ENCODE measurements at places on chromosomes 13 and 19.

GRCh38 chr19:7947939-7948338 is 4.5 kb upstream of the TIMM44 start:
- no peak overlapping the region for H3K4me3 ChIP-seq
- no peak for DNase-seq
- H3K36me3 ChIP-seq = no peaks in the 10 kb centered on the region
- H3K4me1 ChIP-seq = peaks cover 2% of the 10 kb centered on the region
- H3K27ac ChIP-seq = no peak overlapping the region

- no peaks in the 10 kb centered on the region for H3K36me3 ChIP-seq
- no peaks in the 10 kb centered on the region for H3K4me1 ChIP-seq
- no peak for DNase-seq
- no peak overlapping the region for H3K27ac ChIP-seq
- H3K27me3 ChIP-seq = no peaks in the 10 kb centered on the region
Observed at GRCh38 chr13:108006619-108007018, 208.7 kb downstream of the LIG4 start.

- no peak overlapping the region for H3K4me3 ChIP-seq
- no peak for DNase-seq
- H3K27me3 ChIP-seq = no peaks in the 10 kb centered on the region
- no peaks in the 10 kb centered on the region for H3K36me3 ChIP-seq
- H3K27ac ChIP-seq = no peak overlapping the region
Observed at GRCh38 chr19:35822579-35822978, 9.9 kb upstream of the PRODH2 start.

DNA sequence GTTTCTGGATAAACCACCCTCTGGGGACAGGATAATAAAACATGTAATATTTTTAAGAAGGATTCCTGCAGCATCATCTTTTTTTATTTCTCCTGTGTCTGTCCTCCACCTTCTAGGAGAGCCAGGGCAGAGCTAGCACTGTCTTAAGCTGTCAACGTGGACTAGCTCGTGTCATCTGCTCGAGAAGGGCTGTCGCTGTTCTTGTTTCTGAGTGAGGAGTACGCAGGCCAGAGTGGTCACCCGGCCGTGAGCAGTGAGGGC is 13.9 kb downstream of the CAPN12 start:
- no peak overlapping the region for H3K27ac ChIP-seq
- peaks cover 11% of the 10 kb centered on the region for H3K36me3 ChIP-seq
- H3K27me3 ChIP-seq = no peaks in the 10 kb centered on the region
- DNase-seq = no peak

DNA sequence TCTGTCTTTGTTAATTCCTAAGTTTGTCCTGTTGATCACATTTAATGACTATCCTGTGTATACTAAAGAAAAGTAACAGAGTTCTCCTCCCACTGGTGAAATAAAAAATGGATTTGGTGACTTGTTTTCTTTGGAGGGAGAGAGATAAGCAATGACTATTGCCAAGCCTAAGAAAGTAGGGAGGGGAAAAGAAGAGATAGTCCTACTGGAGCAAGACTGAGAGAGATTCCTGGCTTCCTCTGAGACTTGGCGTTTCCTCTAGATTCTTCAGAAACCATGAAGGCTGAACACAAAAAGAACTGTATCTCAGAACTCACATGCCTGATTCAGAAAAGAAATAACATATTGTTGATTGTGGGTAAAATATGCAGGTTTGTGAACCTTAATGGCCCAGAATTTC is 406.5 kb downstream of the FOXO1 start:
- DNase-seq = no peak
- no peak overlapping the region for H3K4me3 ChIP-seq
- H3K27ac ChIP-seq = no peak overlapping the region
- H3K27me3 ChIP-seq = no peaks in the 10 kb centered on the region
- H3K4me1 ChIP-seq = no peaks in the 10 kb centered on the region

DNA sequence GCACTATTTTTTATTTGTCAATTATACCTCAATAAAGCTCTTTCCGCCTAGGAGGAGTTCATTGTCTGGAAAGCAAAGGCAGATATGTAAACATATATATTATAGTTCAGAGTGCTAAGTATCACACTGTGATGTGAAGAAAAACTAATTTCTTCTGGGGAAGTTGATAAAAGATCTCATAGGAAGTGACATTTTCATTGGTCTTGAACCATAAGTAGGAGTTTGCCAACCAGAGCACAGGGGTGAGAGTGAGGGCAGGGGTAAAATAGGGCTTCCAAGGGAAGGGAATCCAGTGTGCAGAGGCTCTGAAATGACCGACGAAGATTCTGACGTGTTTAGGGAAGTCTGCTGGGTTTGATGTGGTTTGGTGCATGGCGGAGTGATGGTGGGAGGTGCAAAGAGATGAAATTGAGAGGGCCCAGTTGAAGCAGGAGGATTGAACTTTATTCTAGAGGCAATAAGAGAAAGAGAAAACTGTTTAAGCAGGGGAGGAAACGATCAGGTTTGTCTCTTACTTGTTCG is 780 bp upstream of the GTF2F2 start:
- H3K36me3 ChIP-seq = no peaks in the 10 kb centered on the region
- peak; percentile 84 for DNase-seq
- H3K4me1 ChIP-seq = peaks cover 28% of the 10 kb centered on the region
- peak overlapping the region; percentile 88 for H3K4me3 ChIP-seq

DNA sequence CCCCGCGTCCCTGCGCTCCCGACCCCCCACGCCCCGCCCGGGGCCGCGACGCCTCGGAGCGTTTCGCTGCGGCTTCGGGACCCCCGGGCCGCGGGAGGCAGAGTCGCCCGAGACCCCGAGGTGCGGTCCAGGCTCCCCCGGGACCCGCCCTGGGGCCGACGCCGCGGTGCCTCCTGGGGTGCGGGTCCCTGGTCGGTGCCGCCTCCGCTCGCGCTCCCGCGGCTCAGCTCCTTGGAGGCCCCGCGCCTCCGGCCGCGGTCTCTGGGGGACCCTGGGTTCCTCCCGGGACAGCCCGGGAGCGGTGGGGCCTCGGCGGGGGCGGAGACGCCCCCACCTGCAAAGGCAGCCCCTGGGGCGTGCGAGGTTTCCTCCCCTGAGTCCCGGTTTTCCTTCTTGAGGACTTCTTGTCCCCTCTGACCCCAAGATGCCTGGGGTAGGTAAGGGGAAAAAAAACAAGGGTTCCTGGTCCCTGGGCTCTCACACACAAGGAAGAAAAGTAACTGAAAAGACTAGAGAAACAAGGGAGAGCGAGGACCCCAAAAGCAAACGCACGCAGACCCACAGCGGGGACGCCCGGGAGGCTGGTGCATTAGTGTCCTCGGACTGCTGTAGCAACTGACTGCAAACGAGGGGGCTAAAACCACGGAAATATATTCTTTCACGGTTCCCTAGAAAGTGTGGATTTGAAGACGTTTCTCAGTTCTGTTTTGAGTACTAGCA is 740 bp downstream of the ZNF555 start:
- peaks cover 17% of the 10 kb centered on the region for H3K4me1 ChIP-seq
- H3K36me3 ChIP-seq = no peaks in the 10 kb centered on the region
- H3K27me3 ChIP-seq = no peaks in the 10 kb centered on the region

DNA sequence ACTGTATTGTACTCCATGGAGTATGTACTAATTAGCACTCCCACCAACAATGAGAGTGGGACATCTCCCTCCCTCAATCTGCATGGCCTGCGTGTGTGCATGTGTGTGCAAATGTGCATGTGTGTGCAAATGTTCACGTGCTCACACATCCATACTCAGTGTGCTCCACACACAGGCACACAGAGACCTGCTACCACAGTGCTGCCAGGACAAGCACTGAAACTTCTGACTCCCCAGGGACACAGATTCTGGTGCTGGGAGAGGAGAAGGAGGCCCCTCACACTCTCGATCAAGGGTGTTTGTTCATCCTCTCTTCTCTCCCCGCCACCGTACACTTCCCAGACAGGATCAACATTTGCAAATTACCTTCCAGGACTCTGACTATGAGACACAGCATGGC is 37.8 kb upstream of the ZNF507 start:
- H3K4me3 ChIP-seq = no peak overlapping the region
- H3K27ac ChIP-seq = no peak overlapping the region
- no peaks in the 10 kb centered on the region for H3K36me3 ChIP-seq
- no peaks in the 10 kb centered on the region for H3K27me3 ChIP-seq
- H3K4me1 ChIP-seq = no peaks in the 10 kb centered on the region

DNA sequence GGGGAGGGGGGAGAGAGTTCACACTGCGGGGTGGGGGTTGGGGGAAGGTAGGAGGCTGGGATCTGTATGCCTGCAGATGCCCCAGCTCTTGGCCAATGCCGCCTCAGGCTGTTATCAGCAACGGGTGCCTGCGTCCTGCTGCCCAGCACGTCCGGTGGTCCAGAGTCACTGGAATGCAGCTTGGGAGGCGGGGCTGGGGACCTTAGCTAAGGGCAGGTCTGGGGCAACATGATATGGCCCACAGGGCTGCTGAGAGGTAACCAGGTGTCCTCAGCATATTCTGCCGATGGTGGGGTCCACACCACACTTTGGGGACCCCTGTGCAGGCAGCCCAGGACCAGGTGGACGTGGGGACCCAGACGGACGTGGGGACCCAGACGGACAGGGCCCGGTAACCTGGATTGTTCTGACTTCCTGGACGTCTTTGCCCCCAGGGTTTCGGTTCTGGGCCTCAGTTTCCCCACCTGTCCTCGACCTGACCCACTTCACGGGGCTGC is 668 bp upstream of the ARHGAP45 start:
- H3K4me1 ChIP-seq = peaks cover 54% of the 10 kb centered on the region
- no peaks in the 10 kb centered on the region for H3K27me3 ChIP-seq
- DNase-seq = no peak
- H3K27ac ChIP-seq = peak overlapping the region; percentile 98
- no peak overlapping the region for H3K4me3 ChIP-seq
- H3K36me3 ChIP-seq = peaks cover 5% of the 10 kb centered on the region

GRCh38 chr13:111904701-111905608 is 162.0 kb upstream of the SOX1 start:
- no peak overlapping the region for H3K27ac ChIP-seq
- H3K4me1 ChIP-seq = no peaks in the 10 kb centered on the region
- H3K36me3 ChIP-seq = no peaks in the 10 kb centered on the region
- no peaks in the 10 kb centered on the region for H3K27me3 ChIP-seq
- H3K4me3 ChIP-seq = no peak overlapping the region

- no peak overlapping the region for H3K27ac ChIP-seq
- no peak overlapping the region for H3K4me3 ChIP-seq
- H3K36me3 ChIP-seq = no peaks in the 10 kb centered on the region
- H3K4me1 ChIP-seq = no peaks in the 10 kb centered on the region
Observed at GRCh38 chr13:61204025-61204424, 211.6 kb downstream of the PCDH20 start.

DNA sequence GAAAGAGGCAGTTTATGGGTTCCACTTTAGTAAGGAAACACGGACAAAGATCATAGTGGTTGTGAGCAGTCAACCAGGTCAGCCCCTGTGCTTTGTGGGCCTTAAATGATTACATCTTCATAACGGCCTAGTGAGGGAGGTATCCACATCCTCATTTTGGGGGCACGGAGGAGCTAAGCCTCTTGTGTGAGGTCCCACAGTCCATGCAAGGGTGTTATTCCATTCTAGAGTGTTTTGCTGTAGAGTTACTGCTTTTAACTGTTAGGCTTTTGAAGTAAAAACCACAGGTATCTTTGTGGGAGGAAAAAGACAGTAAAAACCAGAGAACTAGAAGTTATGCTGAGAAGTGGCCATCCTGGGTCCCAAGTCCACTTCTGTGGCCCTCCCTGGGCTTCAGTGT is 4.0 kb downstream of the NOP53 start:
- H3K36me3 ChIP-seq = peaks cover 62% of the 10 kb centered on the region
- DNase-seq = no peak
- no peak overlapping the region for H3K4me3 ChIP-seq
- H3K27ac ChIP-seq = no peak overlapping the region
- peaks cover 40% of the 10 kb centered on the region for H3K4me1 ChIP-seq

DNA sequence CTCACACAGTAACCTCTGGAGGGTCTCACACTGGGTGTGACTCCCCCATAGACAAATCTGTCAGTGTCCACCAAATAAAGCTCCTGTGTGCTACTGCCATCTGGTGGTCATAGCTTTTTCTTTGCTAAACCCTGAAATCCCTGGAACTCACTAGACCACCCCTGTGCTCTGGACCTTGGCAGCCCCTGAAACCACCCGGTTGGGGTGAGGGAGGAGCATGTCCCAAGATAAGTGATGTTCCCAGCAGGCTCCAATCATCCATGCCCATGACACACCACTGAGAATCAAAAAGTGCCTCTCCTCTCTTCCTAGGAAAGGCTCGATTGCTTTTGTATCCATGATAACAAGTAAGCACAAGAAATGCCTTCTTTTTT is 6.5 kb upstream of the HSD17B14 start:
- DNase-seq = peak; percentile 42
- no peaks in the 10 kb centered on the region for H3K4me1 ChIP-seq
- no peak overlapping the region for H3K4me3 ChIP-seq
- H3K27ac ChIP-seq = no peak overlapping the region
- no peaks in the 10 kb centered on the region for H3K36me3 ChIP-seq

- no peaks in the 10 kb centered on the region for H3K27me3 ChIP-seq
- no peaks in the 10 kb centered on the region for H3K36me3 ChIP-seq
- peaks cover 47% of the 10 kb centered on the region for H3K4me1 ChIP-seq
- DNase-seq = no peak
- H3K27ac ChIP-seq = no peak overlapping the region
Observed at GRCh38 chr13:97211300-97211699, 10.8 kb upstream of the MBNL2 start.

- H3K27ac ChIP-seq = no peak overlapping the region
- no peaks in the 10 kb centered on the region for H3K27me3 ChIP-seq
- no peak overlapping the region for H3K4me3 ChIP-seq
- no peaks in the 10 kb centered on the region for H3K4me1 ChIP-seq
- no peaks in the 10 kb centered on the region for H3K36me3 ChIP-seq
Observed at GRCh38 chr13:92745258-92745657, 481.3 kb upstream of the GPC6 start.

DNA sequence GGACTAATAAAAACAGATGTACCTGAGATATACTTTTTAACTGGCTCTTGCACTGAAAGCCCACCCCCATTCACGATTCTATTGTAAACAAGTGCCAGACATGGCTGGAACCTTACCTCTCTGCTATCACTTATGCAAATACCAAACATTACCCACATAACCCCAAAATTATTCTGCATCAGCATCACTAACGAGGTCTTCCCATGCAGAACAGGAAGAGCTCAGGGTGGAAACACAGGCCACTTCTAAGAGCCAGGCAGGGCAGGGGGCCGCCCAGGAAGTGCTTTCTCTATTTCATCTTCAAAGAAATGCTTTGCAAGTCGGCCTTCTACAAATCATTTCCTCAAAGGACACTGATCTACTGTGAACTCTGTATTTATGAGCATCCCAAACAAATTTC is 7.3 kb downstream of the IRS2 start:
- no peak overlapping the region for H3K27ac ChIP-seq
- no peaks in the 10 kb centered on the region for H3K36me3 ChIP-seq
- peak overlapping the region; percentile 27 for H3K4me3 ChIP-seq
- peak; percentile 80 for DNase-seq

All from CD4-positive, alpha-beta memory T cell (primary cell).